Fibroblast of skin of left quadriceps (primary cell): ENCODE measurements at places on chromosomes 7 and 10.

GRCh38 chr7:141551094-141551781, at the start of gene AGK:
AGK (plus strand) TSS chr7:141551410; CDS start chr7:141555467, 4,057 bp downstream.
- DNase-seq: peak; percentile 56

GRCh38 chr7:127976056-127976737, 55.0 kb downstream of the LRRC4 start:
- DNase-seq: no peak

- DNase-seq: no peak
Observed at GRCh38 chr10:14142606-14143250, 188.0 kb downstream of the FRMD4A start.

- DNase-seq: no peak
Observed at GRCh38 chr7:103622274-103622673, 176.3 kb upstream of the SLC26A5 start.

DNA sequence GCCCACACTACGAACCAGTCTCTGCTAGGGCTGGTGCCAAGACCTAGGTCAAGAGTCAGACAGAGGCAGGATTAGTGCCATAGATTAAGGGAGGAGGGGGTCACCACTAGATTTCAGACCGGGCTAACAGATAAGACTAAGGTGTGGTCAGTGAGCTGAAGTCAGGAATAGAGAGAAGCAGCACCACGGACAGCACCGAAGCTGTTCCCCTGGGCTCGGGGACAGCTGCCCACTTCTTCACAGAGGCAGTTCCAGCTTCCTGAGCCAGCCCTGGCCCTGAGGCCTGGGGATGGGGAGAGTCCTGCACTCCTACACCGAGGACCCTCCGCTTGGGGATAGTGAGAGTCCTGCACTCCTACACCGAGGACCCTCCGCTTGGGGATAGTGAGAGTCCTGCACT, 11.2 kb upstream of the JAKMIP3 start:
- DNase-seq: no peak

- DNase-seq: no peak
Observed at GRCh38 chr7:94449151-94449725, 54.5 kb downstream of the COL1A2 start.
